Esophagus muscularis mucosa (tissue), 4 donors: ENCODE measurements at places on chromosomes 5 and 9. TPM values are rescaled to one million over a fixed set of nuclear protein-coding genes. Genes with fewer than 3 reads are reported as not detected.

- DNase-seq, result peak; percentile 31
- H3K36me3 ChIP-seq, result no peaks in the 10 kb centered on the region
- peaks cover 31% of the 10 kb centered on the region for H3K4me1 ChIP-seq
- no peak overlapping the region for H3K27ac ChIP-seq
- H3K27me3 ChIP-seq, result no peaks in the 10 kb centered on the region
- H3K4me3 ChIP-seq, result no peak overlapping the region
Measured at GRCh38 chr5:174413567-174414314, 310.6 kb upstream of the MSX2 start.

- no peaks in the 10 kb centered on the region for H3K36me3 ChIP-seq
- peaks cover 96% of the 10 kb centered on the region for H3K4me1 ChIP-seq
- no peaks in the 10 kb centered on the region for H3K27me3 ChIP-seq
- H3K4me3 ChIP-seq, result no peak overlapping the region
Measured at GRCh38 chr9:98971168-98971914, 27.6 kb downstream of the COL15A1 start.

The FUT7 gene
- total RNA-seq, result not detected

- peaks cover 12% of the 10 kb centered on the region for H3K4me1 ChIP-seq
- no peaks in the 10 kb centered on the region for H3K27me3 ChIP-seq
- peak overlapping the region; percentile 35 for H3K27ac ChIP-seq
- H3K4me3 ChIP-seq, result no peak overlapping the region
Measured at GRCh38 chr9:106621313-106622163, 241.4 kb upstream of the ZNF462 start.

DNA sequence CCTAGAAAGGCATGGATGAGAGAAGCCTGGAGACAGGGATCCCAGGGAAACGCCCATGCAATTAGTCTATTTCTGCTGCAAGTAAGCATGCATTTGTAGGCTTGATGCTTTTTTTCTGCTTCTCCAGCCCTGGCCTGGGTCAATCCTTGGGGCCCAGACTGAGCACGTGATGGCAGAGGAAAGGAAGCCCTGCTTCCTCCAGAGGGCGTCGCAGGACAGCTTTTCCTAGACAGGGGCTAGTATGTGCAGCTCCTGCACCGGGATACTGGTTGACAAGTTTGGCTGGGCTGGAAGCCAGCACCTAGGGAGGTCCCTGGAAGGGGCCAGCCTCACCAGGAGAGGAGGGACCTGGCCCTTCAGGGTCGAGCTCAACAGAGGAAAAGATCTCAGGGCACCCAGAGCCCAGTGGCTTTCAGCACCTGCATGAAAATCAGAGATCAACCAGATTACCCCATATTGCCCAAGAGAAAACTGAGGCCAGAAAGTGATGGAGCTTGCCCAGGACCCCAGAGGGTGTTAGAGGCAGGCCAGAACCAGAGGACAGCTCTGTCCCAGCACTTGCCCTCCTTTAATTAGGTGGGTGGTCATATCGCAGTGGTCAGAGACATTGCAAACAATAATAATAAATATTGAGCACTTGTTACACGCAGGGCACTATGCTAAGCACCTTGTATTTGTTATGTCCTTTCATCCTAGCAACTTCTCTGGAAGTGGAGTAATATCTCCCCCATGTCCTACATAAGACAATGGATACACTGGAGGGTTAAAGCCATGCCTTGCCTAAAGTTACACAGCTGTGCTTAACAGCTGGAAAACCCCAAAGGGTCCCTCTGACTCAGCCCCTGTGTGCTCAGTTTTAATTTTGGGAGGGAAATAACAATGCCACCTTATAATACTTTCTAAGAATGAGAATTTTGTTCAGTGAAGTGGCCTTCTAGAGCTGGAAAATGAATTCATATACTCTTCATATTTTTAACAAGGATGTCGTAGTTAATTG lies 67.1 kb downstream of the KLF4 start:
- no peaks in the 10 kb centered on the region for H3K36me3 ChIP-seq
- no peaks in the 10 kb centered on the region for H3K27me3 ChIP-seq
- no peak for DNase-seq
- H3K4me1 ChIP-seq, result peaks cover 22% of the 10 kb centered on the region
- no peak overlapping the region for H3K27ac ChIP-seq

The FCHO2 gene
- 23.6 TPM for total RNA-seq

The SLC46A2 gene
- 0.17 TPM for total RNA-seq

- no peak overlapping the region for H3K4me3 ChIP-seq
- no peaks in the 10 kb centered on the region for H3K27me3 ChIP-seq
- no peaks in the 10 kb centered on the region for H3K36me3 ChIP-seq
- no peaks in the 10 kb centered on the region for H3K4me1 ChIP-seq
- no peak for DNase-seq
Measured at GRCh38 chr5:125465703-125466102, 719.3 kb upstream of the ZNF608 start.
